ENCODE measurements at places on chromosomes 7 and 10.

GRCh38 chr10:35185260-35186034 is 58.8 kb downstream of the CREM start:
- no peak for DNase-seq

- no peak for DNase-seq
These were observed 88.2 kb downstream of the CD36 start for GRCh38 chr7:80726666-80727065.

- DNase-seq: peak; percentile 93
These were observed 842 bp upstream of the SKIDA1 start for GRCh38 chr10:21526188-21526859.

DNA sequence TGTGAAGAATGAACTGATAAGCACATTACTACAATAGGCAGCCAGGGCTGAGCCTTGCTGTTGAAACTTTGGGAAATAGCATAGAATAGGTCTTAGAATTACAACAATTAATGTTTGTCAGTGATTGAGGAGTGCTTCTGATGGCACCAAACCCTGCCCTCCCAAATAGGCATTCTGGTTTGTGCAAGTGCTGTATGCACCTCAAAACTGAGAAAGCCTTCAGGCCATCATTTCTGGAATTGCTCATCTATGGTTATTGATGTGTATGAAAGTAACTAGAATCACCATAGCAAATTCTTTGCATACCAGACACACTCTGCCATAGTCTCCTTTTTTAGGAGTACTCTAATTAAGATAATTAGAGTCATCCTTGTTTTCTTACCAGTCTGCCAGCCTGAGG is 585.0 kb upstream of the MBL2 start:
- DNase-seq: no peak

GRCh38 chr7:151761231-151761630 is 115.7 kb downstream of the PRKAG2 start:
- no peak for DNase-seq

- no peak for DNase-seq
These were observed 52.1 kb upstream of the OIT3 start for GRCh38 chr10:72841487-72841886.

- no peak for DNase-seq
These were observed 59.3 kb upstream of the ATRNL1 start for GRCh38 chr10:115033898-115034297.

GRCh38 chr7:46886669-46887374 is 695.1 kb downstream of the TNS3 start:
- DNase-seq: no peak

DNA sequence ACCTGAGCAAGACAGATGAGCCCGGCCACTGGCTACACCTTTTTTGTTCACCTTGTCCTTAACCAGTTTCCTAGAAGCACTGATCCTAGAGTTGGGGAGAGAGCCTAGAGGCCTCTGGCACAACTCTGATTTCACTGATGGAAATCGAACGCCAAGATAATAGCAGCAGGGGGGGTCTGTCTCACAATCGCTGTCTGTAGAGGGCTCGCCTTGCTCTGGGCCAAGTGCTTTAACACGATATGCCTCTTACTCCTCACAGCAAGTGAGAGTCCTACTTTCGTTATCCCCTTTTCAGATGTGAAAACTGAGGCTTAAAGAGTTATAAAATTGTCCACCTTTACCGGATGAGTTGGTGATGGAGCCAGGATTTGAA is 472 bp downstream of the RASSF4 start:
- no peak for DNase-seq

GRCh38 chr7:102390697-102391484 is 5.3 kb upstream of the PRKRIP1 start:
- DNase-seq: peak; percentile 73

- DNase-seq: peak; percentile 76
These were observed 64.8 kb upstream of the IGFBP3 start for GRCh38 chr7:45985902-45986301.

- DNase-seq: peak; percentile 51
These were observed 20.5 kb upstream of the PLPP4 start for GRCh38 chr10:120436439-120437112.

GRCh38 chr7:22093936-22094335 is 148.2 kb upstream of the CDCA7L start:
- no peak for DNase-seq

DNA sequence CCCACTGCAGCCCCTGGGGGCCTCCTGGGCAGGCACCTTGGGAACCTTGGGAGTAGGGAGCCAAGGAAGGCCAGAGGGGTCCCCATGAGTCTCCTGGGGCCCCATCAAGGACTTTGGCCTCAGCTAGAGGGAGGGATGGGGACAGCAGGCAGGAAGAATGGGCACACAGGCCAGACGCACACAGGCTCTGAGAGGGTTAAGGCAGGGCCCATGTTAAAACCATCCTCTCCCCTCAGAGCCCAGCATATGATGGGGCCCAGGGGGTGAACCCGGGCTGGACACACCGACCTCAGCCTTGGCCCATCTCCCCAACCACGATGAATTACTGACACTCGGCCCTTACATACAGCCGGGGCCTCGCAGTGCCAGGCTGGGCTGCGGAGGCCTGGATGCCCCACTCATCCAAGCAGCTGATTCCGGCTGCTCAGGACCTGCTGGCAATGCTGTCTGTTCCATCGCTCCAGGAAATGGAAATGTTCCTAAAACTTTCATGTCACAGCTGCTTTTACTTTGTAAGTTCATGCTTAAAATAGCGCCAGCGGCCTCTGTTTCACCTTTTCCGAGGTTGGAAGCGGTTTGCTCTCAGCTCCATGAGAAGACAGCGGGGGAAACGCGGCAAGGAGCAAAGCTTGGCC is 17.3 kb upstream of the INPP5A start:
- DNase-seq: peak; percentile 75

GRCh38 chr7:77833136-77833535 is 34.6 kb downstream of the PHTF2 start:
- no peak for DNase-seq

- DNase-seq: no peak
These were observed 7.6 kb downstream of the WNT8B start for GRCh38 chr10:100470367-100470766.

- no peak for DNase-seq
These were observed 47.3 kb upstream of the TECTB start for GRCh38 chr10:112235920-112236319.

Data from fibroblast of lung (primary cell).